ENCODE measurements at places on chromosomes 6 and 20.

- no peak for DNase-seq
Measured at GRCh38 chr6:88294702-88295101, 128.6 kb upstream of the CNR1 start.

DNA sequence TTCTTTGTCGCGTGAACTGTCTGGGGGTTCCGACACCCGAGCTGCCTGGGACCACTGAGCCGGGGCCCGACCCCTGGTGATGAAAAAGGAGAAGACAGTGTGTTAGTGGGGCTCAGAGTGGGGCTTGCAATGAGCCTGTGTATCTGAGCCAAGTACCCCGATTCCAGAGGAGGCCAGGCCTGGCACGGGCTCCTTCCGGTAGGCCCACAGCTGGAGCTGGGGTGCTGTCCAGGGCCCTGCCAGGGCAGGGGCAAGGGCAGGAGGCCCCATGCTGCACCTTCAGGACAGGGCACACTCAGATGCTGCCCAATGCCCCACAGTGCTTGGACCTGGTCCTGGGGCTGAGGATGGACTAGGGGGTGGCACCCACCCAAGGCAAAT lies 89.4 kb downstream of the TAF4 start:
- no peak for DNase-seq

DNA sequence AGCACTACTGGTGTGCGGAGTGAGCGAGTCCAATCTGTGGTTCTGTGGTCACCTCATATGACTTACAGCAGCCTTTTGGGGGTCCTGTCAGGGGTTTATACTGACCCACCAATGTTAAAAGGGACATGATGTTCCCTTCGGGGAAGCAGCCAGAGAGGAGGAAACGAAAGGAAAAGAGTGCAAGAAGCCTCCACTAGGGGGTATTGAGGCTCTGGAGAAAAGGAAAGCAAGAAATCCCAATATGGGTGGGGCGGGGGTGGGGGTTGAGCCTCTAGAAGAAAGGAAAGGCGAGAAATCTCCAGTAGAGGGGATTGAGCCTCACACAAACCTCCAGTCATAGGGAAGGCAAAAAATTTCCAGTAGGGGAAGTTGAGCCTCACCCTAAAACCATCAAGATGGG lies 249.3 kb upstream of the ECI2 start:
- DNase-seq = no peak

GRCh38 chr6:137768935-137769334 lies 98.1 kb upstream of the TNFAIP3 start:
- DNase-seq = no peak

- DNase-seq = no peak
Measured at GRCh38 chr6:2507016-2507415, 243.7 kb downstream of the MYLK4 start.

- no peak for DNase-seq
Measured at GRCh38 chr6:170298688-170299087, 7.8 kb upstream of the DLL1 start.

DNA sequence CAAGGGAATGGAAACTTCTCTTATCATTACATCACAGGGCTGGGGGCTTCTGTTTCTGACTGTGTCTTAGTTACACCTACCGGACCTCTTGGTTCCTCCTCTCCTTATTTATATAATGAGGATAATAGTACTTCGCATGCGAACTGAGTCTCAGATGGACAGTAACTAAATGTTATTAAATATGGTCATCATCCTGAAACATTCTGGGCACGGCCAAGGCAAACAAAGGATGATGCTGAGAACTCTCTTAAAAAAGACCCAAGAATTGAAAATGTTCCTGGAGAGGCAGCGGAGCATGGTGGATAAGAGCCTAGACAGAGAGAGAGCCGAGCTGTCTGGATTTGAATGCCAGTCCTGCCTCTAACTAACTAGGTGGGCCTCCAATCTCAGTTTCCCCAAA lies 119.8 kb upstream of the SASH1 start:
- DNase-seq = no peak

DNA sequence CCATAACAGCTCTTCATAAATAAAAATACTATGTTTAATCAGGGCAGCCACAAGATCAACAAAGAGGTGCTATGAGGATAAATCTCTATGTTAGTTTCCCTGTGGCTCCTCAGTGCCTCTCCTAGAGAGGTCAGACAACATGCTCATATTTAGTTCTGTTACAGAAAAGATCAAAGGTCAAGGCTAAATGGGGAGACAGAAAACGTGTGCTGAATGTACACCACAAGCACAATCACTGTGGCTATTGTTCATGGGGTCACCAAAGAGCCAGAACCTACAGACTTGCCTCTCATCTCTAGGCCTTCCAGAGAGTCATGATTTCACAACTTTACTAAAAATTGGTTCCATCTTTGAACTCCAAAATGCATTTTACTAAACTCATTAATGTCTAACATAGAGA lies 409.8 kb downstream of the HACE1 start:
- DNase-seq = no peak

GRCh38 chr6:113202852-113203714 lies 654.1 kb upstream of the MARCKS start:
- DNase-seq = no peak

GRCh38 chr20:54083459-54083858 lies 13.1 kb upstream of the BCAS1 start:
- DNase-seq = no peak

DNA sequence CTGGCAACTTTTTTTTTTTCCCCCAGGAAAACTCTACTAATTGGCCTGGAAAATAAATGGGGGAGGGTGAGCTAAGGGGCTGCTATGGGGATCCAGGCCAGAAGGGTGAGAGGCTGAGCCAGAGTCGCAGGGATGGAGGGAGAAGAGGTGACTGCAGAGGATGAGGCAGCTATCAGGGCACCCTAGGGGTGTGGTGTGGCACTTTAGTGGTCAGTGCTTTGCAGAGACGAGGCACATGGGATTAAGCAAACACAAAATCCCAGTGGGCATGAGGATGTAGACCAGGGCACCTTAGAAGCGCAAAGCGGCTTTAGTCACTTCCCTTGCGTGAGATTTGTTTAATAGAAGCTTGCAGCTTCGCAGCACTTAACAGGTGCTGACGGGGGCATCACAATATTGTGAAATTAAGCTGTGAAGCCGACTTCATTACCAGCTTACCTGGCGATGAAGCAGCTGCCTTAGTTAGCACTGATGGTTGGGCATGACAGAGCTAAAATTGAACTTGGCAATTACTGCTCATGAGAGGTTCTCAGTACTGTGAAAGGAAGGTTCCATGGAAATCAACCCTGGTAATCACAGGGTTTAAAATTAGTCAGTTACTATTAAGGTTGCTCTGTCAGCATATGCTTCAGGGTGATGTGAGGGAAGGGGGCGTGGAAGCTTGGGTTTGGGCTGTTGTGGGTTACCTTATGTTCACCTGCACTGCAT lies 26.0 kb downstream of the TOX2 start:
- no peak for DNase-seq

DNA sequence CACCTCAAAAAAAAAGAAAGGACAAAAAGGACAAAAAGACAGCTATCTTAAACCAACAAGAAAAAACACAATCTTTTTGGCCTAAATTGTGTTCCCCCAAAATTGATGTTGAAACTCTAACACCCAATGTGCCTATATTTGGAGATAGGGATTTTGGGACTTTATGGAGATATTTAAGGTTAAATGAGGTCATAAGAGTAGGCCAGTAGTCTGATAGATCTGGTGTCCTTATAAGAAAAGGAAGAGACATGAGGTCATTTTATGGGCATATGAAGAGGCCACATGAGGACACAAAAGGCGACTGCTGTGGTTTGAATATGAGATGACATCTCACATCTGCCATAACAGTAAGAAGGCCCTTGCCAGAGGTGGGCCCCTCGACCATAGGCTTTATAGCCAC lies 49.5 kb downstream of the TRIM38 start:
- no peak for DNase-seq

DNA sequence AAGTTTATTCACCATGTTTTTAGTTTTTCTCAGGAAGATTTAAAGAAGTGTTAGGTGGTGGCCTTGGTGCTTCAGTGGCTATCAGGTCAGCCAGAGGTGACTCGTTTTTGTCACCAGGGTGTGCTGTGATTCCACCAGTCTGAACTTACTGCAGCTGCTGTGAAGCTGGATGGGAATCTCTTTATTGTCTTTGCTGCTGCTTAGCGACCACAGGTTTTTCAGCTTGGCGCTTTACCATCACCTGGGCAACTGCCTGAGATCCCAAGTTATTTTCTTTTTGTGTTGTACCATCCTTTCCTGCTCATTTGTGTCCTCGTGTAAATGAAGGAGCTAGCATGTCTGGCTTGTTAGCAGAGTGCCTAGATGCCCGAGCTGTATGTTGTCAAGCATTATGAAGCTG lies 146.9 kb downstream of the MACROD2 start:
- no peak for DNase-seq

GRCh38 chr6:168576388-168576787 lies 135.4 kb downstream of the SMOC2 start:
- DNase-seq = no peak

Data from stimulated activated CD4-positive, alpha-beta T cell treated with anti-CD3 and anti-CD28 coated beads, Interleukin-12 subunit alpha, Interleukin-12 subunit beta, amount 100 ng/mL, for 24 hours (primary cell).